Activated CD4-positive, alpha-beta T cell treated with anti-CD3 and anti-CD28 coated beads for 36 hours (primary cell): ENCODE measurements at places on chromosomes 4 and X. TPM values are rescaled to one million over a fixed set of nuclear protein-coding genes. Genes with fewer than 3 reads are reported as not detected.
A peak's percentile ranks its signal among the peaks of the same experiment; 100 is the strongest.

GRCh38 chr4:56276547-56276946 lies 110.7 kb downstream of the AASDH start:
- peaks cover 15% of the 10 kb centered on the region for H3K27me3 ChIP-seq
- no peaks in the 10 kb centered on the region for H3K36me3 ChIP-seq
- no peak overlapping the region for H3K4me3 ChIP-seq
- H3K4me1 ChIP-seq: peaks cover 5% of the 10 kb centered on the region
- DNase-seq: peak; percentile 20

GRCh38 chr4:95431678-95432077 lies 117.1 kb downstream of the UNC5C start:
- no peaks in the 10 kb centered on the region for H3K4me1 ChIP-seq
- no peak for DNase-seq
- no peak overlapping the region for H3K4me3 ChIP-seq
- peaks cover 2% of the 10 kb centered on the region for H3K27me3 ChIP-seq

GRCh38 chrX:15599461-15599860 lies 1.3 kb downstream of the ACE2 start:
- H3K4me1 ChIP-seq: no peaks in the 10 kb centered on the region
- H3K36me3 ChIP-seq: no peaks in the 10 kb centered on the region
- no peak overlapping the region for H3K27ac ChIP-seq
- no peak overlapping the region for H3K4me3 ChIP-seq

DNA sequence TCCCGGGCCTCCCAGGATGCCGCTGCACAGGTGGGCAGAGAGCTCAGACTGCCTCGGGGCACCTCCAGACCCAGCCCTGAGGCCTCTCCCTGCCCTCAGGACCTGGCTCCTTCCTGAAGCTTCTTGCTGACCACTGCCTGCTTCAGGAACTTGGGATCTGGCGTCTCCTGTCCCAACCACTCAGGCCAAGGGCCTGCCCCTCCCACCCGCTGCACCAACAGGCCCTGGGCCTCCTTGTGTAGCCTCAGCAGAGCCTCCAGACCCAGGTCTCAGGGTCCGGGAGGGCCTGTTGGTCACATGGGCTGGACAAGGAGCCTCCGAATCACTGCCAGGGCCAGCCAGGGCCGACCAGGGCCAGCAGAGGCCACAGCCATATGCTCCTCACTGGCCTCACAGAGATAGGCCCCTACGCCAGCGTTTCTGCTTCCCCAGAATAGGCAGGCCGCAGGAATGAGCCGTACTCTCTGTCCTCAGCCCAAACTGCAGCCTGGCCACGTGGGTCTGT lies 2.8 kb downstream of the MXD4 start:
- no peak overlapping the region for H3K27ac ChIP-seq
- no peak overlapping the region for H3K4me3 ChIP-seq

SAGE1 gene
- total RNA-seq: not detected

ENPP6 gene
- total RNA-seq: 0.05 TPM
